ENCODE measurements at places on chromosomes 2 and 18.

GRCh38 chr2:228689053-228689452 lies 507.6 kb upstream of the SPHKAP start:
- no peak for DNase-seq

- DNase-seq = no peak
Observed at GRCh38 chr2:179098080-179098689, 48.2 kb upstream of the CCDC141 start.

DNA sequence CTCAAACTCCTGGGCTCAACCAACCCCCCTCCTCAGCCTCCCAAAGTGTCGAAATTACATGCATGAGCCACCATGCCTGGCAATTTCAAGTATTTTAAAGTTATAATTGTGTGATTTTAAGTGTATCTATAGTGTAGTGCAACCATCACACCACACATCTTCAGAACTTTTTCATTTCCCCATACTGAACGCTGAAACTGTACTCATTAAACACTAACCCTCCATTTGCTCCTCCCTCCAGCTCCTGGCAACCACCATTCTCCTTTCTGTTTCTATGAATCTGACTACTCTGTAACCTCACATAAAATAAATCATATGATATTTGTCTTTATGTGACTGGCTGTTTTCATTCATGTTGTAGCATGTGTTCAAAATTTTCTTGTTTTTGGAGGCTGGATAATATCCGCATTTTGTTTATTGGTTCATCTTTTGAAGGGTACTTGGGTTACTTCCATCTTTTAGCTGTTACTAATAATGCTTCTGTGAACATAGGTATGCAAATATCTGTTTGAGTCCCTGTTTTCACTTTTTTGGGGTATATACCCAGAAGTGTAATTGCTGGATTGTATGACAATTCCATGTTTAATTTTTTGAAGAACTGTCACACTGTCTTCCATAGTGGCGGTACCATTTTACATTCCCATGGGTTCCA lies 188.2 kb downstream of the PLCL1 start:
- DNase-seq = no peak

DNA sequence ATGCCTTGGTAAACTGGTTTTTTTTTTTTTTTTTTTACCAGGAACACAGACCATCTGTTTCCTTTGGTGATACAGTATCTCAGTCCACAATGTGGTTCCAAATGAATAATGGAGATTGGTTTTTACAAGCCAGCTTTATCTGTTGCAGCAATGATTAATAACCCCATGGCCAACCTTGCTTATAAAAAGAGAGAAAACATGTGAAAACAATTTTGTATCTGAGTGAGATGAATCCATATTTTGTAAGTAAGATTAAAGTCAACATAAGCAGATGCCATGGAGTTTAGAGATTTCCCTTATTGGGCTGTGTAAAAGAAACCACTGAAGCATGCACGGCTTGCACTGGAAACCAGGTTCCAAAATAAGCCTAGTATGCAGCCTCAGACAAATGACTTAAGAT lies 108.6 kb upstream of the CNTNAP5 start:
- no peak for DNase-seq

- DNase-seq = no peak
Observed at GRCh38 chr2:66753257-66753656, 318.3 kb downstream of the MEIS1 start.

- DNase-seq = no peak
Observed at GRCh38 chr2:45851111-45851510, 199.6 kb downstream of the PRKCE start.

DNA sequence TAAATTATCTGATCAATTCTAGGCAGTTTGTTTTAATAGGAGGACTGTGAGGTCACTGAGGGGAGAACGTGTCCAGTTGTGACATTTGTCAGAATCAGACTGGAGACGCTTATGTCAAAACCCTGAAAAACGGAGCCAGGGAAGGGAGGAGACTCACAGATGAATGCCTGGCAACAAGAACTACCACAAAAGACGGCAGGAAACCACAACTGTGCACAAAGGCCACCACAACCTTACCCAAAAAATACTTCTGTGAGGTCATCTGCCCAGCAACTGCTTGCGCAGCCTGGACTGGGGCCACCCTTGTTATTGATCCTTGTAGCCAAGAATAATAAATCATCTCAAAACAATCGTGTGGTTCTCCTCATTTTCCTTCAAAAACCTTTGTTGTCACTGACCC lies 173.0 kb upstream of the ALKAL2 start:
- DNase-seq = no peak

- DNase-seq = no peak
Observed at GRCh38 chr2:125554956-125555355, 1101.0 kb upstream of the GYPC start.

DNA sequence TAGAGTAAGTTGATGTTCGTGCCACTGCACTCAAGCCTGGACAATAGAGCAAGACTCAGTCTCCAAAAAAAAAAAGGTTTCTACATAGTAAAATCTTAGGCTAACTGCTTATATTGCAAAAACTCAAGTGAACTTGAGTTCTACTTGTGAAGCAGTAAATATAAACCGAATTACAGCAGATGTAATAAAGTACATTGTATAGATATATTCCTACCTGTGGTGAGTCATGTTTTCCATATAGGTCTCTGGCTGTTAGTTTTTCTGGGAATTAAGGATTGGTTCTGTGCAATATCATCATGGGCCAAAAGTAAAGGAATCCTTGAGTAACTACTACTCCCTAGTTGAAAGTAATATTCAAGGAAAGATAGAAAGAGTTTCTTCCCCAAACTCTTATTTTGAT lies 159.9 kb downstream of the DYM start:
- DNase-seq = no peak

- DNase-seq = no peak
Observed at GRCh38 chr2:4780679-4781078, 911.5 kb upstream of the SOX11 start.

GRCh38 chr2:112706170-112706664 lies 14.6 kb upstream of the NT5DC4 start:
- DNase-seq = no peak

DNA sequence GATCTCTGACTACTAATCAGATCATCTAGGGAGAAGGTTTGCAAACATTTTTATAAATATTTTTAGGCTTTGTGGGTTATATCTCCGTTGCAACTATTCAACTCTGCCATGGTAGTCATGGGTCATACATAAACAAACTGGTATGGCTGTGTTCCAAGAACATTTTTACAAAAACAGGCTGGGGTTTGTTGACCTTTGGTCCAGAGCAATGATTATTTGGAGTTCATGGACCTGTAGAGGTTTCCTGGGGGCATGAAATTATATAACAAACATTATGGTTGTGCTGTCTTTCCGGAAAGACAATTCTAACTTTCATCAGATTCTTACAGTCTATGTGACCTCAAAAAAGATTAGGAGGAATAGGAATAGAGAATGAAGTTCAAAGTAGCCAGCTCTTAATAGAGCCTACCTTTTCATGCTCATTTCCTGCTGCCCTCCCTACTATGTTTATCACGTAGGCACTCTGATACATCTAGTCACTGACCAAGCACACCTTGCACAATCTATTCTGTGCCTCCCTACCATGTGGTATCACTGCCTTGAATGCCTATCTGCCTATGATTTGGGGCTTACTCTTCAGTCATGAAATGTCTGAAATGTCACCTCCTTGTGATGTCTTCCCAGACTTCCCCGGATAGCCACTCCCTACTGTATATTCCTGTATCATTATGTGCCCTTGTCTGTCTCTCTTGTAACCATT lies 102.4 kb upstream of the SCN1A start:
- no peak for DNase-seq

DNA sequence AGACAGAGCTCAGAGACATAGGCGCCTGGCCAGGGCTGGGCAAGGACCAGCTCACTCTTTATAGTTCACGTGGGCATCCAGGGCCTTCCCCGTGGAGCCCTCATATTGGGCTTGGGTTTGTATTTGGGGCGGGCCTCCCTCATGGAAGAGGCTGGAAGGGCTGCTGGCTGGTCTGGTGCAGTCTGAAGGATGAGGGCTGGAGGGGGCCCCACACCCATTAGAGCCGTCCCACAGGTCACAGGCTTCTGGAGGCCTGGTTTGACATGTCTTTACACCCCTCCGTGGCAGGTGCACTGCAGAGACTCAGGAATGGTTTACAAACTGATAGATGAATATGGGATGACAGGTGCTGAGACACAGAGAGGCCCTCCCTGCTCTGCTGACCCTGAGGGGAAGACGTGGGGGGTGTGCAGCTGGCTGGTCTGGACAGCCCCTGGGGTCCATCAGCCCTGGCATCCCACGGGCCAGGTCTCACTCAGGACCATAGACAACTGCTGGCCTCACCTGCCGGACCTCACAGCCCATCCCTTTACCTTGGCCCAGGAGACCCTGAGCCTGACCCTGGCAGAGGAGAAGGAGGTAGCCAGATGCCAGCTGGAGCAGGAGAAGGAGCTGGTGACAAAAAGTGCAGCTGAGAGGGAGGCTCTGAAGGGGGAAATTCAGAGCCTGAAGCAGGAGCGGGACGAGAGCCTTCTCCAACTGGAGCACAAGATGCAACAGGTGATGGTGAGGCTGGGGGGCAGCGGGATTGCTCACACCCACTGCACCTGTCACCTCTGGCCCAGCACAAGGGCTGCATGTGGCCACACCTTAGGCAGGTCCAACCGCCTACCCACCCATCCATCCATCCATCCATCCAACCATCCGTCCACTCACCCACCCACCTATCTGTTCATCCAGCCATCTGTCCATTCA lies 43.9 kb downstream of the CROCC2 start:
- DNase-seq = no peak

DNA sequence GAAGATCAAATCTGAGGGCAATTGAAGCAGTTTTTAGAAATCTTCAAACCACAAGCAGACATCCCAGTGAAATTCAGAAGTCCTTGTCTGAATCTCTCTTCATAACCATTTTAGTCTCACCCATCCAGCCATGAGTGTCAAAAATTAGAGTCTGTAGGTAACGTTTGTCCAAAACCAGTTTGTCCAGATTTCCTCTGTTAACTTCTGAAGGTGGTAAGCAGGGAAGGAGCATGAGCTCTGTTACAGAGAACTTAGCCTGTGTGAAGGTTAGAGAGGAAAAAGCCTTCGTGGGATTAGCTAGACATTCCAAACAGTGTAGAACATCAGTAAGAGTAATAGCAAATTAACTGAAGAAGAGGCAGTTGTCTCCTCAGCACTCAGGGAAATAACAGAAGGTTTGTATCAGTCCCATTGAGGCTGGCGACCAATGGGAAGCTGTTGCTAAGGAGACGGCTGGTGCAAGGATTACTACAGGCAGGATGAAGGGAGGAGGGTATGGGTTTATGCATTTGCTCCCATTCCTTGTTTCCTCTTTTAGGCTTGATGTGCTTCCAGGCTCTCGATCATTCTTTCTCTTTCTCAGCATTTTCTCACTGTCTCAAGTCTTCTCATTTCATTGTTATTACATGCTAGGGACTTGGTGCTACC lies 8.7 kb upstream of the GPR155 start:
- no peak for DNase-seq

- DNase-seq = no peak
Observed at GRCh38 chr2:161139098-161139987, 20.9 kb upstream of the TANK start.

GRCh38 chr2:100119235-100119634 lies 23.2 kb downstream of the AFF3 start:
- no peak for DNase-seq

GRCh38 chr2:240235149-240235803 lies 94.8 kb upstream of the OTOS start:
- DNase-seq = no peak

GRCh38 chr2:11630855-11631254 lies 39.1 kb downstream of the NTSR2 start:
- DNase-seq = no peak

- DNase-seq = no peak
Observed at GRCh38 chr2:23418461-23418911, 33.5 kb downstream of the KLHL29 start.

DNA sequence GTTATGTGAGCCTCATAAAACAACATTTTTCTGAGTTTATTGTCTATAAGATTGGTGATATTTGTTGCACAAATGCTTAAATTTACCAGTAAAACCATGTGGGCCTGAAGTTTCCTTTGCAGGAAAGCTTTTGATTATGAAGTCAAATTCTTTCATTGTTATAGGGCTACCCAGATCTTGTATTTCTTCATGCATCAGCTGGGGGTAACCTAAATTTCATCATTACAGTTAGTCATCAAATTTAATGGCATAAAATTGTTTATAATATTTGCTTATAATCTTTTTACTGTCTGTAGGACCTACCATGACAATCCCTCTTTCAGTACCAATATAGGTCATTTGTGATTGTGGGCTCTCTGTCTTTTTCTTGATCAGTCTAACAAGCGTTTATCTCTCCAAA lies 47.8 kb downstream of the SMAD2 start:
- DNase-seq = no peak

- no peak for DNase-seq
Observed at GRCh38 chr18:64403784-64404503, 255.1 kb upstream of the LINC00305 start.

GRCh38 chr2:200744201-200744602 lies 67.5 kb upstream of the BZW1 start:
- DNase-seq = no peak

- no peak for DNase-seq
Observed at GRCh38 chr2:27946530-27947060, 56.1 kb downstream of the BABAM2 start.

GRCh38 chr18:79445221-79445620 lies 49.5 kb downstream of the NFATC1 start:
- no peak for DNase-seq

- DNase-seq = no peak
Observed at GRCh38 chr2:85435981-85436835, 17.7 kb downstream of the SH2D6 start.

GRCh38 chr18:23703057-23703986 lies 14.1 kb downstream of the LAMA3 start:
- DNase-seq = no peak
